H9 (cell line): ENCODE measurements at places on chromosomes 1 and 21. TPM values are rescaled to one million over a fixed set of nuclear protein-coding genes. Genes with fewer than 3 reads are reported as not detected.
A peak's percentile ranks its signal among the peaks of the same experiment; 100 is the strongest.

RIPPLY3 gene
- 1.7 and 1.9 TPM in 2 replicates for total RNA-seq

GRCh38 chr1:51644533-51645197, 27.8 kb downstream of the OSBPL9 start:
- no peak overlapping the region for H3K27ac ChIP-seq
- no peak for DNase-seq
- H3K4me1 ChIP-seq, result no peaks in the 10 kb centered on the region
- H3K4me3 ChIP-seq, result no peak overlapping the region
- no peaks in the 10 kb centered on the region for H3K36me3 ChIP-seq
- H3K27me3 ChIP-seq, result no peaks in the 10 kb centered on the region

HOOK1 gene
- total RNA-seq, result 31.0 and 42.0 TPM in 2 replicates

DNA sequence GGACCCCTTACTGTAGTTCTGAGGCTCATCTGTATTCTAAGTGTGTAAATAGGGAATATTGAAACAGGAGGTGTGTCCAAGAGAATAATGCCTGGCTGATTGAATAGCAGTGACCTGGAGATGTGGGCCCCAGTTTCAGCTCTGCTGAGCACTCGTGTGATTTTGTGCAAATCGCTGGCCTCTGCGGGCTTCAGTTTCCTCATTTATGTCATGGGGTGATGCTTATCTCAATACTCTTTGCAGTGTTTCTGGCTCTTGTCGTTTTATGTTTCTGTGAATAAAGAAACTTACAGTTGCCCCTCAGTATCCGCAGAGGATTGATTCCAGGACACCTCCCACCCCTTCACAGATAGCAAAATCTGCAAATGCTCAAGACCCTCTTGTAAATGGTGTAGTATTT, 5.0 kb downstream of the COG2 start:
- H3K27me3 ChIP-seq, result no peaks in the 10 kb centered on the region
- H3K27ac ChIP-seq, result no peak overlapping the region
- peaks cover 12% of the 10 kb centered on the region for H3K36me3 ChIP-seq

DNA sequence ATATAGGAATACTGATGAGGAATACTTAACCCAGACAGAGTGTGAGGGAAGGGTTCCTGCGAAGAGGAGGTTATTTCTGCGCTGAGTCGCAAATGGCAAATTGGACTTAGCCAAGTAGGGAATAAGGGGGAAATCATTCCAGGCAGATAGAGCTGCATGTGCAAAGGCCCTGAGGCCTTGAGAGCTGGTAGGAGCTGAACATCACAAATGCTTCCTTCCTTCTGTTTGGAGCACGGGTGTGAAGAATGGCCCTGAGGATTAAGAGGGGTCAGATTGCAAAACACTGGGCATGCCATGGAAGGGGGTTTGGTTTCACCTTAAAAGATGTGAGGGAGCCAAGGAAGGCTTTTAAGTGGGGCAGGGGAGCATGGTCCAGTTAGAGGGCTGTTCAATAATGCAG, 12.4 kb downstream of the IER5 start:
- H3K36me3 ChIP-seq, result no peaks in the 10 kb centered on the region
- peaks cover 18% of the 10 kb centered on the region; the same call in 1 of the 2 replicates for H3K4me1 ChIP-seq
- no peak for DNase-seq
- H3K4me3 ChIP-seq, result peak overlapping the region; percentile 51
- peak overlapping the region; percentile 90 for H3K27ac ChIP-seq

GRCh38 chr1:61210435-61211154, 128.2 kb downstream of the NFIA start:
- no peaks in the 10 kb centered on the region for H3K27me3 ChIP-seq
- no peak overlapping the region for H3K4me3 ChIP-seq
- H3K27ac ChIP-seq, result no peak overlapping the region
- H3K4me1 ChIP-seq, result no peaks in the 10 kb centered on the region; the same call in 1 of the 2 replicates

DNA sequence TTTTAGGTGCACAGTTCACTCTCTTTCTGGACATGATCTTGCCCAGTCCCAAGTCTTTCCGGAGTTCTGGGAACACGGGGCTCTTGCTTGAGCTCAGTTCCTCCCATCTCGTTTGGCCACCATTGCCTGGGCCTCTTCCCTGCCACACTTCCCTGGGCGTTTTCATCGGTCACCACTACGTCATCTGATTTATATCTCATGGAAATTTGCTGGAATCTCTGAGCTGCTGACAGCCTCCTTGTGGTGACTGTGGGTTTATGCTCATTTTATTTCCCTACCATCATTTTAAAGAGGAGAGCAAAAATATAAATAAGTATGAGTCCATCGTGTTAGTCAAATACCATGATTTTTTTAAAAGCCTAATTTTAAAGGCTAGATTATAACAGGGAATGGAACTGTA, 449.1 kb upstream of the KAZN start:
- no peaks in the 10 kb centered on the region for H3K27me3 ChIP-seq
- DNase-seq, result no peak
- no peak overlapping the region for H3K4me3 ChIP-seq

LYST gene
- total RNA-seq, result 0.13 and 0.57 TPM in 2 replicates

DNA sequence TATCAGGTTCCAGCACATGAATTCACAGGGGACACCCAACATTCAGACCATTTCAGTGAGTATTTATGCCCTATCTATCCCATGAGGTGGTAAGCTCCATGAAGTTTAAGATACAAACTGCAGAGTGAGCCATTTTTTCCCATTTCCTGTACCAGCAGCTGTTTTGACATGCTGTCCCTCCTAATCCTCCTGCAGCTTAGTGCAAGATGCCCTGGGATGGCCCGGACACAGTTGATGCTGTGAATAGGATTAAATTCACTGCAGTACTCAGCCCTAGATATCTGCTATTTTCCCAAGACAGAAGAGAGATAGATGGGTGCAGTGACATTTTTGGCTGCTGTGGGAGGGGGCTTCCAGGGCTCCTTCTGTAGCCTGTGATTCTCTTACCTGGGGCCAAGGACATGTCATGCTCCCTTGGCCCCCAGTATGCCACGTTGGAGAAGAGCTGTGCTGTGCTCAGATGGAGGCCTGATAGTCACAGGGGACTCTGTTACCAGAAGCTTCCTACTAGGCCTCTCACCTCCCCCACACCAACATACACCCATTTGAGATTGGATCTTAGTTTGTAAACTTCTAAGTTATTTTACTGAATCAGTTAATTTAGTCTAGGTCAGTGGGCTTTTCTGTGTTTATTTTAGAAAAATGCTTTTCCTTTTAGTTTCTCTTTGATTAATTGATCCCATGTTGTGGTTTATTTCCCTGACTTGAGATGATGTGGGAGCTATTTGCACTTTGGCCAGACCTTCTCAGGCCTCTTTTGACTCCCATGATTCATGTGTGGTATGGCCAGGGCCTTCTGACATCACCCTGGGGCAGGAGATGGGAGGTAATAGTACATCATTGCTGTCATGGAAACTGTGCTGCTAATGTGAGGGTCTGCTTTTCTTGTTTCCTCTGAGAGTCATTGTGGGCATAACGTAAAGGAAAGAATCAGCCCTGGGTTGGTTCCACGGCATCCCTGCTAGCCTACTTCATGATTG, 92.6 kb downstream of the ST3GAL3 start:
- H3K4me1 ChIP-seq, result peaks cover 2% of the 10 kb centered on the region; the same call in 1 of the 2 replicates
- no peak for DNase-seq
- no peak overlapping the region for H3K27ac ChIP-seq
- peaks cover 6% of the 10 kb centered on the region for H3K36me3 ChIP-seq

DNA sequence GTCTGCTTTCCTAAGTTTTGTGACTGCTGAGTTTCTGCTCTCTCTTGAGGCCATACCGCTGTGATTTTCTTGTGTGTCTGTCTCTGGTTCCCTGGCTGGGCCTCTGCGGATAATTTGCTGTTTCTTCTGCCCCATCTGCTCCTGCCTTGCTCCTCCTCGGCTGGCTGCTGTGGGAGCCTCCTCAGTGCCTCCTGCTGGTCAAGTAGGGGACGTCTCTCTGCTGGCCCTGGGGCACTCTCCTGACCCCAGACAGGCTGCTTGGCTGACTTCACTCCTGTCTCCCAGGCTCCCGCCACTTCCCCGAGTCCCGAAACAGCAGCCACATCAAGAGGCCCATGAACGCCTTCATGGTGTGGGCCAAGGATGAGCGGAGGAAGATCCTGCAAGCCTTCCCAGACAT, 28.5 kb downstream of the ETNK2 start:
- peak; percentile 72 for DNase-seq
- peaks cover 88% of the 10 kb centered on the region for H3K36me3 ChIP-seq
- no peak overlapping the region for H3K27ac ChIP-seq
- no peak overlapping the region for H3K4me3 ChIP-seq

AVPR1B gene
- total RNA-seq, result 0.09 TPM in 1 of 2 replicates, not detected in the other

OR2L5 gene
- total RNA-seq, result not detected in 2 replicates

CD1B gene
- total RNA-seq, result not detected in 2 replicates

DNA sequence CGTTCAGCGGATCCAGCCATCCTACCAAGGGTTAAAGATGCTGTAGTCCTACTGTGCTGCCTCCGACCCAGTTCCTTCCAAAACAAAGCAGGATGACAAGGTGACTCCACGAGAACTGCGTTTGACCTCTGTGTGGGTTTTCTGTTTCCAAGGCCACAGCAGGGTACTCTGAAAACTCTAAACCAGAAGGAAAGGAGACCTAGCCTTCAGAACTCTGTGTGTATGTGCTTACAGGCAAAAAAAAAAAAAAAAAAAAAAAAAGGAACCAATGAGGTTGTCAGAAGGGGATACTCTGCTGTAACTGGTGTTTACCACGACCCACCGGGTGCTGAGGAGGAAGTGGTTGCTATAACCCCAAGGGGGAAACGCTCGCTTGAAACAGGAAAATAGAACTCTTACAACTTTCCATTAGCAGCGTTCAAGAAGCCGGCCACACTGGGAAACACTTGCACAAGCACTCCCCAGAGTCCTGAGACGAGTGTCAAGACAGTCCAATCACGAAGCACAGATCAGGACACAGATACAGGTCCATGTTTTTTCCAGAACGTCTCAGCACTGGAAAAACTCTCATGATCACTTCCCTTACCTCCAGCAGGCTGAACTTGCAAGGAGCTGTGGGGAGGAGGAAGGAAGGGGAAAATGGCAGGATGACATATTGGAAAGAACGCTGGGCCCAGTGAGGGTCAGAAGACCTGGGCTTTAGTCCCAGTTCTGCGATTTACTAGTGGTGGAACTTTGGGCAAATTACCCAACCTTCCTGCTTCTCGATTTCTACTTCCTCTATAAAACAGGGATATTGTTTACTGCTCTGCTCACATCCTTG, 64.0 kb downstream of the ITPKB start:
- no peak overlapping the region for H3K4me3 ChIP-seq
- DNase-seq, result no peak
- no peaks in the 10 kb centered on the region for H3K36me3 ChIP-seq
- H3K27me3 ChIP-seq, result no peaks in the 10 kb centered on the region; the same call in 1 of the 2 replicates
- peaks cover 6% of the 10 kb centered on the region; the same call in 1 of the 2 replicates for H3K4me1 ChIP-seq
- no peak overlapping the region for H3K27ac ChIP-seq

KRTAP19-1 gene
- not detected in 2 replicates for total RNA-seq

DNA sequence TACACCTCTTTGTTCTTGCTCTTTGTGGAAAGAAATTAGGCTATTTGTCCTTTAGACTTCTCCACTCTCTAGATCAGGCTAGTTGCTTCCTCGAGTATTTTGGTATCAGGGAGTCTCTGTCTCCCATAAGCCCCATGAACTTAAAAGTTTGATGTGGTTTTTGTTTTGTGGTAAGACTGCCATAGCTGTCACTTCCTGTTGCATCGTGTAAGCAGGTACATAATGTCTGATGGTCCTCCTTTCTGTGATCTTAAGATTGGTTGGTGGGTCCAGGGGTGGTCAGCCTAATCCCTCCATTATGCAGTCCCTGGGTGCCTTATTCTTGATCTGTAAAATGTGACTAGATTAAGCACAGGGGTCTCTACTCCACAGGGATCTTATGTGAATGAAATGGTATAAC, 23.1 kb downstream of the CD53 start:
- H3K4me1 ChIP-seq, result no peaks in the 10 kb centered on the region
- no peak for DNase-seq
- H3K36me3 ChIP-seq, result no peaks in the 10 kb centered on the region
- H3K4me3 ChIP-seq, result no peak overlapping the region
- H3K27me3 ChIP-seq, result no peaks in the 10 kb centered on the region

DNA sequence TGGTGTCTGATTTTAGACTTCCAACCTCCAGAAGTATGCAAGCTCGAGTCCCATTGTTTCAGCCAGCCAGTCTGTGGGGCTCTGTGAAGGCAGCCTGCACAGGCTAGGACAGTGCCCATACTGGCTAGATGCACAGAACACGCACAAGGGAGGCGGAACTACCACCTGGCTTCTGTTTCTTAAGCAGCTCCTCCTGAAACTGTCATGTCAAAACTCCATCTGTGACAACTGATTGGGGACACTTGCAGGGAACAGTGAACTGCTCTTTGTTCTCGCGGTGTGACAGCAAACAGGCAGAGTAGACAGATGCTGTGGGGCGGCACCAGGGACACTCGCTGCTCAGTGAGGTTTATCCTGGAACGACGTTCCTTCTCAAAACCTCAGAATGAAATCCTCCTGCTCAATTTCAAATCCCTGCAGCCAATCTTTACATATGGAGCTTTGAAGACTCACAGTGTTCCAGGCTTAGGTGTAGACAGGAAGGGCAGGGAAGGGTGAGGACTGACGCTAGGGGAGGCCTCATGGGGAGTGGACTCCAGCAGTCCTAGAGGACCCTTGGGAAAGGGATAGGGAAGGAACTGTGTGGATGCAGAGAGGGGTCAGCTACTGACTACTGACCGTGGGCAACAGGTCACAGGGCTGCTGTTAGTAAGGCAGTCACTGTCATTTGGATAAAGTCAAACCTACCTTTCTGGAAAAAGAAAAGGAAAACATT, 73.8 kb downstream of the ERG start:
- H3K27me3 ChIP-seq, result no peaks in the 10 kb centered on the region; the same call in 1 of the 2 replicates
- H3K27ac ChIP-seq, result no peak overlapping the region
- DNase-seq, result no peak
- H3K4me3 ChIP-seq, result no peak overlapping the region
- no peaks in the 10 kb centered on the region for H3K4me1 ChIP-seq
- no peaks in the 10 kb centered on the region for H3K36me3 ChIP-seq

GRCh38 chr1:32332290-32333079, 3.5 kb downstream of the MARCKSL1 start:
- no peak for DNase-seq
- peaks cover 65% of the 10 kb centered on the region for H3K36me3 ChIP-seq
- peaks cover 2% of the 10 kb centered on the region; the same call in 1 of the 2 replicates for H3K27me3 ChIP-seq

DNA sequence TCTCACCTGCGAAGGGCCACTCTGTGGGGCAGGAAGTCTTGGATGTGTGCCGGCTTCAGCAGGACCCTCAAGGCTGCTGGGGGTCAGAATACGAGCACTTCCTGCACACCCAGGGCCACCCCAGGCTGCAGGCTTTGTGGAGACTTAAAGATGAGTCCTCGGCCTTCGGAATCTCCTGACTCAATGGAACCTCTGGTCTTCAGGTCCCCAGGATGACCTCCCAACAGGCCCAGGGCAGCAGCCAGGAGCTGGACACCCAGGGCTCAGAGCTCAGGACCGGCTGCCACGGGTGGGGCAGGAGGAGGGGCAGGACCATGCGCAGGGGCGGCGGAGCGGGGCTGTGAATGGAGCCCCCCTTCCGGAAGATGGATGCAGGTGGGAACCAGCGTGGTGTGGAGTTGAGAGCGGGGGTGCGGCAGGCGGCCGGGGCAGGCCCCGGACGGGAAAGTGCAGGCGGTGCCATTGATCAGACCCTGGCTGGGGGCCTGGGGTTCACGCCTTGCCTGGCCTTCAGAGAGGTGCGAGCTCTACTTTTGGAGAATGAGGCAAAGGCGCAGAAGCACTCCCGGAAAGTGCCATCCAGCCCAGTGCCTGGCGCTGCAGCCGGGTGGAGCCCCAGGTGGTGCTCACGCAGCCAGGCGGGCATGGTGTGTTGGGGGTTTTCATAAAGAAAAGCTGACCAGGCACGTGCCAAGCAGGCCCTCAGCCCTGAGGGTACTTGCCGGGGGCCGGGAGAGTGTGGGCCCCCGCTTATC, 10.4 kb downstream of the COL18A1 start:
- peaks cover 3% of the 10 kb centered on the region for H3K4me1 ChIP-seq
- no peaks in the 10 kb centered on the region; the same call in 1 of the 3 replicates for H3K36me3 ChIP-seq

NOS1AP gene
- 8.1 and 8.4 TPM in 2 replicates for total RNA-seq

- peak; percentile 43 for DNase-seq
- peaks cover 10% of the 10 kb centered on the region; the same call in 1 of the 2 replicates for H3K4me1 ChIP-seq
- no peak overlapping the region for H3K27ac ChIP-seq
- H3K27me3 ChIP-seq, result no peaks in the 10 kb centered on the region
- H3K4me3 ChIP-seq, result no peak overlapping the region
- H3K36me3 ChIP-seq, result no peaks in the 10 kb centered on the region
Observed at GRCh38 chr1:10814976-10815857, 18.8 kb upstream of the CASZ1 start.
